AG10803 (cell line): ENCODE measurements at places on chromosomes 16 and 17.

GRCh38 chr16:75263291-75263962, 12.0 kb upstream of the BCAR1 start:
- DNase-seq = no peak

GRCh38 chr16:68396481-68396880, 51.8 kb downstream of the SMPD3 start:
- DNase-seq = peak; percentile 58

- DNase-seq = no peak
Measured at GRCh38 chr17:16107165-16107770, 107.6 kb downstream of the TTC19 start.

DNA sequence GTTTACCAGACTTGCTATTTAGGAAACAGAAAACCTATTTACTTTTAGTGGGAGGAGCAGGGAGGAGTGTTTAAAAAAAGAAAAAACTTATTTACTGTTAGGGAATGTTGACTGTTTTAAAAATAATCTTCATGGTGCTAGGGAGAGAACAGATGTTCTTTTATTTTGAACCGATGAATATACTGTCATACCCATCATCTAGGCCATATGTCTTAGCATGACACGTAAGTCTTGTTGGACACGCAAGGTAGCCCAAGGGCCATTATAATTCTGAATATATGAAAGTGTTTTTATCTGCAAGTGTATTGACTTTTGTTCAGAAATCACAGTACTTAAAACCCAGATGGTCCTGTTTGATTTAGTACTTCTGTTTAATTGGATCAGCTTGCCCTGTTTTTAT, 11.6 kb downstream of the WIPF2 start:
- DNase-seq = no peak

DNA sequence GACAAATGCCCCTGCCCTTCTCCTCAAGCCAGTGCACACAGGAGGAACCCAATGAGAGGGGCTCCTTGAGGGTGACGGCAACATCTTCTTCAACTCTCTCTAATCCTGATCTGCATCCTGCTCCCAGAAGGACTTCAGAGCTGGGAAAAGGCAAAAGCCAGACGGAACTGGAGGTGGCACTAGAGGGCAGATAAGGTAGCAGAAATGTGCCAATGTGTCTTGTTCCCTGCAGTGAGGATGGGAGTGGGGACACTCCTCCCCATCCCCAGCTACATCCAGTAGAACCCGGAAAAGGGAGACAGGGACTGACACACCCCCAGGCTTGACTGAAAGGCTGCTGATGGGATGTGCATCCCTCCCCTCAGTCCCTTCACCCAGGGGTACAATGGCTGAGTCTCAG, 28.5 kb downstream of the SRCIN1 start:
- no peak for DNase-seq

GRCh38 chr17:19270704-19271611, 33.8 kb downstream of the EPN2 start:
- no peak for DNase-seq

GRCh38 chr16:57536306-57537193, at the start of gene CCDC102A:
Gene CCDC102A (minus strand): TSS chr16:57536571. CDS start chr16:57529177, 7,394 bp downstream.
- DNase-seq = peak; percentile 30

DNA sequence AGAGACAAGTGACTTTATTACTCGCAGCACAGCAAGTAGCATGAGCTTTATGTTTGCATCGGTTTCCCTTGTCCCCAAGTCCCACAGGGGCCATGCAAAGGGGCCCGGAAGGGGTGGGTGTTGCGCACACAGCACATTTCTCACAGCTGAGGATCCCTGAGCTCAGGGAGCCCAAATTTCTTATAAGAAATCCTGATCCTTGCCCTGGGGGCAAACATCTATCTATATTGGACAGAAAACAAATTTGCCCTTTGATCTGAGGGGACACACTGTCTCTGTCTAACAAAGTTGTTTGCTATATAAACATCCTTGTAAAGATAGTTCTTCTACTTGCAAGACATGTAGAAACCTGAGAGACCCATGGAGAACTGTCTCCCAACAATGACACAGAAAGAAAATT, 35.7 kb upstream of the MEAK7 start:
- DNase-seq = no peak

- no peak for DNase-seq
Measured at GRCh38 chr16:988471-989353, 7.1 kb downstream of the SOX8 start.

DNA sequence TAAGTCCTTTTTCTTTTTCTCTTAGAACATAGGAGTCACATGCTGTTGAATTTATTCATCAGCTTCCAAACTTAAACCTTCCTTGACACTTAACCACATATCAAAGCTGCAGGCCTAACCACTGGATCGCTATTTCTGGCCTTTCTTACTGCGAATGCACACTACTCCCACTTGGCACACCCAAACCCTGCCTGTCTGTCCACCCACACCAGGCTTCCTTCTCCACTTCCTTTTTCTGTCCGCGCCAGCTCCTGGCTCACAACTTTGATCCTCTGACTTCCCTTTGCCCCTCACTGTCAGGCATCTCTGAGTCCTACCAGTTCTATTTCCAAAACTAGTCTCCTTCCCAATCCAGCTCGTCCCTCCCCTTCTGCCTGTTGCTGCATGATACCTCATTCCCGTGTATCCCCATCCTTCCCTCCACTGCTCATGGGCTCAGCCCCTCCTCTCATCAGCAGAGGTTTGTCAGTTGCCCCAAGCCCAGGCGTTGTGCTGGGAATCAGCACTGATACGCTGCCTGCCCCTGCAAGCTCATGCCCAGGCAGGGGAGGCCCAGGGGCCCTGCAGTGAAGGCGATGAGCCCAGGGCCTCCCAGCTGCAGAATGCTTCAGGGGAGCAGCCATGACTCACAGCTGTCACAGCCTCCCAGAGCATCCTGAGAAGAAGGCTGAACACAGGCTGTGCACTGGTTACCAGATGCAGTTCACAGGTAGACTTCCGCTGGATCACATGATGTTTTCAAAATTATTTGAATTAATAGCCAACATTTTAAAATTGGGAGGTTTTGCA, 179.8 kb downstream of the KATNIP start:
- DNase-seq = no peak

GRCh38 chr17:6780886-6781285, 4.9 kb downstream of the FBXO39 start:
- no peak for DNase-seq

DNA sequence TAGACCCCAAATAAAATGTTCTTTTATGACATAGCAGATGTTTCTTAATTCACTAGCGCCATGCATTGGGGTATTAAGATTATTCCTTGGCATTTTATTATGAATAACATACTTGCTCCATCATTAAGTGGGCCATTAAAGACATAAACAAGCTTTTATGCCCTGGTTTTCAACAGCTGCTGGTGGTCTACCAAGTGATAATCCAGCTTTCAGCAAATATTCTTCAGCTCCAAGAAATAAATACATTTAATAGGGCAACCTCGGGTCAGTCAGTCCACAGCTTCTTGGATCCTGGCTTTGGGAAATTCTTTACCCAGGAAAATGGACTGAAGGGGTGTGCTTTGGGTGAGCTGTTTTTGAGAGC, 217.3 kb upstream of the IRX3 start:
- DNase-seq = peak; percentile 27

DNA sequence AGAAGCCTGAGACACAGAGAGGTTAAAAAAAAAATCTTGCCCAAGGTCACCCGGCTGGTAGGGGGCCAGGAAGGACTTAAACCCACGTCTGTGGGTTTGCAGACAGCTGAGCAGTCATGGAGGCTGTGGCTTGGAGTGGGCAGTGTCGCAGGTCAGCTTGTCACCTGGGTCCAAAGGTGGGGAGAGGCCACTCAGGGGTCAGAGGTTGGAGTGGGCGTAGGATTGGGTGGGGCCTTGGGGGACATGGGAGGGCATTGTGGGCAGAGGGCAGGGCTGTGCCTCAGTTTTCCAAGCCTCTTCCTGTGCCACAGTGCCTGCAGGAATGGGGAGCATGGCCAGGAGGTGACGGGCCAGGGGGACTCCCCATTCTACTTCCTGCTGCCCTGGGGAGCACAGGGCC, 2.0 kb upstream of the NDRG4 start:
- no peak for DNase-seq

DNA sequence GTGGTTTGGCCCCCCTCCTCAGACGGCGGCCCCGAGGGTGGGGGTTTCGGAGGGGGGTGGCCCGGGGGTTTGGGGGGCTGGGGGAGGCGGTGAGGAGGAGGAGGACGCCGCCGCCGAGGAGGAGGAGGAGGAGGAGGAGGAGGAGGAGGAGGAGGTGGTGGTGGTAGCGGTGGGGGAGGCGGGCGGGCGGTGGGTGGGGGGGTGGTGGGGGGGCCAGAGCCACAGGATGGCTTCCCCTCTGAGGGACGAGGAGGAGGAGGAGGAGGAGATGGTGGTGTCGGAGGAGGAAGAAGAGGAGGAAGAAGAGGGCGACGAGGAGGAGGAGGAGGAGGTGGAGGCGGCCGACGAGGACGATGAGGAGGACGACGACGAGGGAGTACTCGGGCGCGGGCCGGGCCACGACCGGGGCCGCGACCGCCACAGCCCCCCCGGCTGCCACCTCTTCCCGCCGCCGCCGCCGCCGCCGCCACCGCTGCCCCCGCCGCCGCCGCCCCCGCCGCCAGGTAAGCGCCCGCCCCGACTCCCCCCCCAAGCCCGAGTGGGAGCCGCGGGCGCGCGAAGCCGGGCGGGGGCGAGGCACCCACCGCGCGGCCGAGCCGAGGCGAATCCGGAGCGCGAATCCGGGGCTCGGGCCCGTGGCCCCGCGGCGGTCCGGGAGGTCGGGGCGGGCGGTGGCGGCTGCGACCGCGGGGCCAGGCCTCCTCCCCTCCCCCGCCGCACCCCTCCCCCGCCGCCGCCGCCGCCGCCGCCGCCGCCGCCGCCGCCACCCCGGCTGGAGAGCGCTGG, 3.8 kb upstream of the CHD3 start:
- DNase-seq = no peak

DNA sequence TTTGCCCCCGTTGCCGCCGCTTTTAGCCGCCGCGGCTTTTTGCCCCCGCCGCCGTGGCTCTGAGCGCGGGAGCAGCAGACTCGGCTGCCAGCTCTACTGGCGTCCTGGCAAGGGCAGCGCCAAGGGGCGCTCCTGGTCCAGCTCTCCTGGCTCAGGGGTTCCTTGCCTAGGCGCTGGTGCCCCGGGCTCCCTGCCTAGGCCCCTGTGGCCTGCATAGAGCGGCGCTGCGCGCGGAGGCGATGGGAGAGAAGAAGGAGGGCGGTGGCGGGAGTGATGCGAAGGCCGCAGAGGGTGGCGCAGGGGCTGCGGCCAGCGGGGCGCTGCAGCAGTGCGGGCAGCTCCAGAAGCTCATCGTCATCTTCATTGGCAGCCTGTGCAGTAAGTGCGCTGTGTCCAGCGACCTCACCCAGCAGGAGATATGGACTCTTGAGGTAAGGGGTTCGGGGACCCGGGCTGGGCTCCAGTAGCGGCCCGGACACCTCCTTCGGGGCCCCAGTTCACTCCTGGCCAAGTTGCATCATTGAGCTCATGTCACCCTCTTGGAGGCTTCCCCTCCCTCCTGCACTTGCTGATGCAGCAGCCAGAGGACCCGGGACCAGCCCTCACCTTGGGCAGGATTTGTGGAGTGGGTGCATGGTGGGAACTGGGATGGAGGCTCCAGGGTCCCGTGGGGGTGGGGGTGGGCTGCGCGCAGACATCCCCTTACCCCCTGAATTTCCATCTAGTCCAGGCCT, 1344.4 kb downstream of the TP53TG3F start:
- DNase-seq = no peak

DNA sequence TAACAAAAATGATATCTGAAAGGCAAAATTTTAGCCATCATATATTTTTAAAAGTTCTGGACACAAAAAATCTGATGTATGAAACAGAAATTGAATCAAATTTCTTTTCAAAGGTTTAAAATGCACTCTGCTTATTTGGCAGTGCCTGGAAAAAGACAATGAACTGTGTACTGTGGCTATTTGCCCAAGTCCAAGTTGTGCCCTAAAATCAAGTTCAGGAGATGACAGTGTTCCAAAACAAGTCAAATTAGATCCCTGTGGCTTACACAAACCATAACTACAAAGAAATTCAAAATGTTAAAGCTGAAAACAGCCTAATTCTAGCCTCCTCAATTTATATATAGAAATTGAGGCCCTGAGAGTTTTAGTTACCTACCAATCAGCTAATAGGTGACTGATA, 25.6 kb downstream of the CMC2 start:
- no peak for DNase-seq

DNA sequence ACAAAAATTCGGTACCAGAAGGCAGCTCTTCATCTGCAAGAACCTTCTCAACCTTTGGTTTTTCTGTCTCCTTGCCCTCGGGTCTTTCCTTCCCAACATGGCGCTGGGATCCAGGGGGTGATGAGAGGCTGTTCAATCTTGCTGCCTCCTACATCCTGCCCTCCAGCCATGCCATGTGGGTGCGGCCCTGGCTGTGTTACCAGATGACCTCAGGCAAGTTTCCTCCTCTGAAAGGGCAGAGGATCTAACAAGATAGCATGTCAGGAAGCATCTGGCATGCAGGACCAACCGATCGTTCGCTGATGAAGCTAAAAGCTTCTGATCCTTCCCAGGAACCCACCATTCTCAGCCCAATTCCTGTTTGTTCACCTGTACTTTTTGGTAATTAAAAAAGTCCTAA, 36.8 kb upstream of the BCAR1 start:
- DNase-seq = peak; percentile 29

- no peak for DNase-seq
Measured at GRCh38 chr17:48330421-48330820, 99.6 kb downstream of the SKAP1 start.

GRCh38 chr16:23433261-23433920, 19.6 kb downstream of the COG7 start:
- no peak for DNase-seq

- DNase-seq = no peak
Measured at GRCh38 chr16:17343728-17344127, 127.0 kb downstream of the XYLT1 start.

- DNase-seq = no peak
Measured at GRCh38 chr17:76701471-76701967, 9.2 kb downstream of the MXRA7 start.

GRCh38 chr17:4389079-4389478, 22.6 kb upstream of the UBE2G1 start:
- DNase-seq = no peak

DNA sequence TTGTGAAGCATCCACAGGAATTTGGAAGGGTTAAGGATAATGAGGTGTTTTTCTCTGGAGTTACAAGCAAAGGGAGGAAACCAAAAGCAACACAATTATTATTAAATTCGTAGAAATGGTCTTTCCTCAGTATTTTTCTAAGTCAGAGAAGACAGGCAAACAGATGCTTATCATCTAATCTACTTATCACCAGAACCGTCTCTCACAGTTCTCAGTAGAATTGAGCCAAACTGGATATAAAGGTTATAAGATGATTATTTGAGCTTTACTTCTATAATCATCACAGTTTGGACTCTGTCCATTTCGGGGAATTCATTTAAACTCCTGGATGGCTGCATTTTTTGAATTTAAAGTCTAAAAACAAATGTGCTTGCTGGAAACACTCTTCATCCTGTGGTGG, 245.0 kb downstream of the KCNJ2 start:
- no peak for DNase-seq
